ENCODE measurements at places on chromosomes 2 and 18.

GRCh38 chr2:232117413-232117812 is 155.9 kb downstream of the DIS3L2 start:
- no peak for DNase-seq

- DNase-seq, result no peak
Observed at GRCh38 chr2:228673876-228674554, 492.5 kb upstream of the SPHKAP start.

GRCh38 chr2:132816234-132816633 is 146.2 kb upstream of the LYPD1 start:
- no peak for DNase-seq

DNA sequence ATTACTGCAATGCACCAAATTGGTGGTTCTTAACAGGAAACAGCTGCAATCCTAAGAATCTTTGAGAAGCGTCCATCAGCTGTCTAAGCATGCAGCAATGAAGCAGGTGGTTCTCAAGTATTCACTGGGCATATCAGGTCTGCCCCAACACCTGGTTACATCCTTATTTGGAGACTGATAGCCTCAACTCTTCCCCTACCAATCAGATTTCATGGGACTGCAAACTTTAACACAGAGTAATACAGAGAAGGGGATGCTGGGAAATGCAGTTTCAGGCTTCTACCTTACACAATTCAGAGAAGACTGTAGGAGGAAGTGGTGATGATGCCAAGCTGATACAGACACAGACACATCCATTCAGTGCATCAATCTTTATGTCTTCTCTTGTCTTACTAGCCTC is 240.5 kb downstream of the BCL2 start:
- no peak for DNase-seq

DNA sequence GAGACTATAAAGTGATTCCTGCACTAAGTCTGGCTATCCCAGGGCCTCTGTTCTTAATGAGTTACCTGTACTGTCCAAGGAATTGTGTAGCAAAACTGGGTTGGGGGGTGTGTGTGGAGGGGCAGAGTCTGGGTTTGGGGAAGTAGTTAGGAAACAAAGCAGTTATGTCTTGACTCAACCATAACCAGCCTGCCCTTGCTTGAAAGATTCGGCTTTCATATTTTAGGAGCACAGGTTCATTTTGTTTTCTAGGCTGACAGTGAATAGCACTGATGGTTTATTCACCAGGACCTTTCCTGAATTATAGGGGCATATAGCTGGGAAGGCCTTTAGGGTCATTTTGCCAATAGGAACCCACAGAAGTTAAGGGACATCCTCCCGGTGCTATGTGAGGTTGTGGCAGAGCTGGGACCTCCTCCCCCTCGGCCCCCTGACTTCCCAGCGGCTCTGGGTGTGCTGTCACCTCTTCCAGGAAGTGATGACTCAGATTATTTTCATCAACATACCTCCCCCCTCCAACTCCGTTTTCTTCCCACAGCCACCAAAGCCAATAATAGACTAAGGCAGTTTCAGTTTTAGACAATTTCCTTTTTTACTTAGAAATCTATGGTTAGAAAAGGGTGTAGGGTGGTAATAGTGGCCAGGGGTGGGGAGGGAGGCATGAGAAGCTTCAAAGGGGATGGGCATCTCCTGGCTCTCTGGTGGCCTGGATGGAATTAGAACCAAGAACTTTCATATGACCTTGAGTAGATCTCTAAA is 44.8 kb downstream of the SETBP1 start:
- no peak for DNase-seq
